Amygdala (tissue), 56 donors: ENCODE measurements at places on chromosomes 2 and 18.

DNA sequence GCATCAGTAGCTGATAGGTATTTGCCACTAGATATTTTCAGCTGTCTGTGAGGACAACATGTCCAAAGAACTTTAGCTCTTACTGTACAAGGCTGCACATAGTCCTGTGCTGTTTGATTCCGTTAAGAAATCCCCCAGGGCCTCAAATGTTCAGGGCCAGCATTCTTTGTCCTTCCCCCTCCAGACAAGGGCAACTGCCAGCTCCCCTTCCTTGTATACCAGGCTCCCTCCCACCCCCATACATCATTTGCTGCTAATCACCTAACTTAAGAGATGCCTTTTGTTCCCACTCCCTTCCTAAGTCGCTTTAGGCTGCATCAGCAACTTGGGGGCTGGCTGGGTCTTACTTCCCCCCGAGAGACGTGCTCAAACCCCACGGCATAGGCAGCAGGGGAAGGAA is 138.7 kb downstream of the CDH20 start:
- DNase-seq, result no peak

DNA sequence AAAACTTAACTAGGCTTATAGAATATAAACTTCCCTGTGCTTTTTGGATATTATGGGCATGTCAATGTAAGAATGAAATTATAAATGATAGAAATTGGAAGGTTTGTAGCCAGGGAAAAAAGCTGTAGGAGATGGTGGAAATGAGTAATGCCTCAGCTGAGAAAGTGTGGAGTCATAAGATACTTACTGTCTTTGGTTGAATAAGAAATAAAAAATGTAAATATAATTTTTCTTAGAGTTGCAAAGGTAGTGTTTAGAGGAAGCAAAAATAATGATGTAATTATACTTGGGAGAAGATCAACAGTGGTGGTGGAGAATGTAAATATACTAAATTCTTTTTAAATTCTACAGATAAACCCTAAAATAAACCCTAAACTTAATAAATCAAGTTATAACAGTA is 26.2 kb upstream of the RND3 start:
- DNase-seq, result no peak

DNA sequence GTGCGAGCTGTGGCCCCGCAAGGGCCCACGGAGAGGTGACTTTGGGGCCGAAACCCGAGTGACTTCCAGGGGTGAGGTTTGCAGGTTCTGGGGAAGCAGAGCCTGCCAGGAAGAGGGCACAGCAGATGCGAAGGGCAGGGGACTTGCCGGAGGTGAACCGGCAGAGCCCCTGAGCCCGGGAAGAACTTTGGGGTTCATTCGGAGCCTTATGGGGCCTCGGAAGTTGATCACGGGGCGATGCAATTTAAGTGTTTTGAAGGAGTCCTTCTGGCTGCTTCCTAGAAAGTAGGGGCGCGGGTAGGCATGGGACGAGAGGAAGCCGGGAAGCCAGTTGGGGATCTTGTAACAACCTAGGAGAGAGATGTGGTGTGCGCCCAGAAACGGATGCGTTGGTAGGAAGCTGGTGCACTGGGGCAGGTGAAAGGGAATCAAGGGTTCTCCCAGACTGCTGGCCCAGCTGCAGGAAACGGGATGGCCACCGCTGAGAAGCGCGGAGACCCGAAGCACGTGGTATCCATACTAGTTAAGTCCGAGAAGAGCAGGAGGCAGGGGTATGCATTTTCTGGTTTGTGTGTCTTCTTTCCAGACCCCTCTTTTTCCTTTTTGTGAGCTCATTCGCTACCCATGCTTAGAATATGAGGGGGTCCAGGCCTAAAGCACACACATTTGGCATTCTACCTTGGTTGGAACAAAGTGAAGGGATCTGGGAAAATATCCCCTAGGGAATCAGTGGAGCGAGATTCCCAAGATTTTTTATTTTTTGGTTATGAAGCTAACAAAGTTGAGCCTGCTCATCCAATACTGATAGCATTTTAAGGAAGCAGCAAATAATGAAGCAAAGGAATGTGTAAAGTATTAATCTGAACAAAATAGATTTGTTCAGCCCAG is 758 bp downstream of the SCLY start:
- DNase-seq, result no peak

DNA sequence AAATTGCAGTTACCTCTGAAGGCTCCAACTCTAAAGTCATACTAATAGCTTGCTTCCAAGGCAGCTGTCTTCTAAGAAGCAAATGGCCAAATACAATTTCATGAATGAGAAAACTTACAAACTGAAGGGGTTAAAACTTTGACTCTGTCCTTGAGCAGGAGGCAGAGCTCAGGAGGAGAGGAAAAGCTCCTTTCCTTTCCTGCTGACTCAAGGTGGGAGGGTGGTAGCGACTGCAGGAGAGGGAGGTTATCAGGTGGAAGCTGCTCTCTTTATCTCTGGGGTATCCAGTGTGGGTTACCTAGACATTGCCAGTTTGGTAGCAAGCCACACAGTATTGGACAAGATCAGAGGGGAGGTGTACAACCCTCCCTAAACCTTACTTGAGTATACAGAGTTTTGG is 2.7 kb upstream of the EFEMP1 start:
- no peak for DNase-seq

DNA sequence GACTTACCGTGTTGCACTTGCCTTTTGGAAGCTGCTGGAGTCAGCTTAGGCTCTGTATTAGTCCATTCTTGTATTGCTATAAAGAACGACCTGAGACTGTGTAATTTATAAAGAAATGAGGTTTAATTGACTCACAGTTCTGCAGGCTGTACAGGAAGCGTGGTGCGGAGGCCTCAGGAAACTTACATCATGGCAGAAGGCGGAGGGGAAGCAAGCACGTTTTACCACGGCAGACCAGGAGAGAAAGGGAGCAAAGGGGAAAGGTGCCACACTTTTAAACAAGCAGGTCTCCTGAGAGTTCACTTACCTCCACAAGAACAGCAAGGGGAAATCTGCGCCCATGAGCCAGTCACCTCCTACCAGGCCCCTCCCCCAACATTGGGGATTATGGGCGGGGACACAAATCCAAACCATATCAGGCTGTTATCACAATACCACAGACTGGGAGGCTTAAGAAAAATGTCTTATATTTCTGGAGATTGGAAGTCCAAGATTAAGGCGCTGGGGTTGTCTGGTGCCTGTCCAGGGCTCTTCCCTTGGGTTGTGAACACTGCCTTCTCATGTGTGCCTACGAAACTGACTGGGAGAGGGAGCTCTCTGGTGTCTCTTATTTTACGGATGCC is 3.6 kb upstream of the D2HGDH start:
- no peak for DNase-seq

- DNase-seq, result no peak
Measured at GRCh38 chr18:64233851-64234250, 85.0 kb upstream of the LINC00305 start.

DNA sequence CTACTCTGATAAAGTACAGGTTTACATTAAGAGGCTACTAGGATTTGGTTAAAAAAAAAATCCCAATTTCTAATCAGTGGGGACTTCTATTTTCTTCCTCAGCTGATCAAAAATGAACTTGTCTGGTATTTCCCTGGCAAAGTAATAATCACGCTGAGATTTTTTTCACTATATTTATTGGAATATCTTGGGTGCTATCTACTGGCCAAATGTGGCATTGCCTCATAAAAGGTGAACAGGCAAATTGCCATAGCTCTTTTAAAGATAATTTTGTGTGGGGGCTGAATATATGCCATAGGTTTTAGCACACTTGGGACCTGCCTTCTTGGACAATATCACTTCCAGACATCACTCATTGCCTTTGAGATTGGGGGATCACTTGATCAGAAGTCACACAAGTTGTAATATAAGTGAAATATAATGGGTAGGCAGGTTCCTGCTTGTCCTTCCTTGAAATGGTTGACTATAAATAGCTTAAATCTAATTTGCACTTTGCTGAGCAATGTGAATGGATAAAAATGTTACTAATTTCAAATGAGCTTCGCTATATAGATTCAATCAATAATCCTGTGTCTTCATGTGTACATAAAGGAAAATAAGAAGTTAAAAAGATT is 7.0 kb upstream of the NXPH2 start:
- no peak for DNase-seq

- no peak for DNase-seq
Measured at GRCh38 chr18:42187611-42188380, 232.8 kb downstream of the PIK3C3 start.

DNA sequence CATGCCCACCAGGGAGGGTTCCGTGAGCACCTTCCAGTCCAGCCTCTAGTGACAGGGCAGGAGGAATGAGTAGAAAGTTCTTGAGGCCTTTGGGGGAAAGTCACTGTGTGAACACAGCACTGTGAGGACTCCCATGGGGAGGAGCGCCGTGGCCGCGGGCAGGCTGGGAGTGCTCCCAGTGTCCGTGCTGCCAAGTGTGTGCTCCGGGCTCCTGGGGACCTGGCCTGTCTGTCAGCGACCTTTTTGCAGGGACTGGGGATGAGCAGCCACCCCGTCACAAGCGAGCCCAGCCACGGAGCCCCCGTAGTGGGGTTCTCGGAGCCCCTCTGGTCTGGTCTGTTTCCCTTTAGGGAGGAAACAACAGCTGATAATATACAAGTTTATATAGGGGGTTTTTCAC is 36.8 kb downstream of the PDIA6 start:
- no peak for DNase-seq

- DNase-seq, result no peak
Measured at GRCh38 chr2:189285962-189286645, 106.5 kb upstream of the COL5A2 start.

DNA sequence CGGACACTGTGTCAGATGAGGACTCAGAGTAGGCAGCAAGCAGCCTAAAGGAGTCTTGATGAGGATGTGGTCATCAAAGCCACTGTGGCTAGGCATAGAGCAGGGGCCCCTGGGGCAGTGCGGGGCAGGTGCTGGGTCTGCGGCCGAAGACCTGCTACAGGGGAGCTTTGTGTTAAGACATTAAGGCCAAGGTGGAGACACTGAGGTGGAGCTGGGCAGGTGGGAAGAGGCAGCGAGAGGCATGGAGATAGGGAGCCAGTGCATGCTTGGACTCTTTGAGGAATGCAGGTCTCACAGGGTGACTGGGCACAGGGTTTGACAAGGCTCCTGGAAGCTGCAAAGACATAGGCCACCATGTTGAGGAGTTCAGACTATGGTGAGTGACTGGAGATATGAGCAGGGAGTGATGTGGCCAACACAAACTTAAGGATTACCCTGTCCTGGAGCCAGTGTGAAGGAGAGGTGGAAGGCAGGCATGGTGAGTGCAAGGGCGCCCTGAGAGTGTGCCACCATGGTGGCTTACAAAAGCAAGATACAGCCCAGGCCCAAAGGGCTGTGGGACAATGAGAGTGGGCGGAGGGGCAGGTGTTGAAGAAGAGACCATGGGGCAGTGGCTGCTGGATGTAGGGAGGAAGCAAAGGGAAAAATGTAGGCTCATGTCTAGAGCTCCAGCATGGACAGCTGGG is 450.9 kb upstream of the HS6ST1 start:
- no peak for DNase-seq

- DNase-seq, result no peak
Measured at GRCh38 chr2:69559442-69560146, 83.9 kb downstream of the AAK1 start.

DNA sequence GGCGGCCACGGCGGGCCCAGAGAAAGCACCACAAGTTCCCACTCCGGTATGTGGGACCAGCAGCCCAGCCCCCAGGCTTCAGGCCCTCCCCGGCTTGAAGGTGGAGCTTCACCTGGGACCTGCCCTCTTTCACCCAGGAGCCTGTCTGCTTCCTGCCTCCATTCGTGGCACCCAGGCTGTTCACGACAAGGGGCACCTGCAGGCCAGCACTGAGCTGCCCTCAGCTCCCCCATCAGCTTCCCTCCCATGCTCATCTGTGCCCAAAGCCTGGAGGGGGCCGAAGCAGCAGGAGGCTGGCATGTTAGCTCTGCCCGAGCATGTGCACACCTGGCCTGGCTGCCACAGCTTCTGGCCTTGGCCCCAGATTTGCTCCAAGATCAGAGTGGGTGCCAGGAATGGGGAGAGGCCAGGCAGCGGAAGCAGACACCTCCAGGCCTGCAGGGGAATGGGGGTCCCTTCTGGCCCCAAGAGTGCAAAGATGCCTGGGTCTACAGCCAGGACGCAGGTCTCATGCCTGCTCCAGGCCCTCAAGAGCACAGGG is 312.4 kb upstream of the SYT4 start:
- no peak for DNase-seq

GRCh38 chr2:237574467-237574866 is 8.1 kb downstream of the PRLH start:
- DNase-seq, result no peak

DNA sequence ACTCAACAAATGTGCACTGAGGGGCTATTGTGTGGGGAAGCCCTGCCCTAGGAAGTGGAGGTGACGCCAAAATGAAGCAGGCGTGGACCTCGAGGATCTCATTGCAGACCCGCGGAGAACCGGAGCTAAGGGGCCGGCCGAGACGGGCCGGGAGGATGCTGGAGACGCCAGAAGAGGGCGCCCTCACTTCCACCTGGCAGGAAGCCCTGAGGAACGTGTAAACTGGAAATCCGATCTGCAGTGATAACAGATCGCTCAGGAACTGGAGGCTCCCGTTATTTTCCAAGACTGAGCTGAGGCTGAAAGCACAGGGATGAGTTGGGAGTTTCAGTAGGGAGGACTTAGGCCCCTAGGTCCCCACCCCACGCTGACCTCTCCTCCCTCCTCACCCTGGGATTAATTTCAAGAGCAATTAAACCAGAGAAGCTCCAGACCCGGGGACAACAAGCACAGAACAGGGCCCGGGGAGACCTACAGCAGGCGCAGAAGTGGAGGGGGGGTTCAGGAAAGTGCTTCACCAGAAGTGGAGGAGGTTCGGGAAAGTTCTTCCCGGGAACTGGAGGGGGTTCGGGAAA is 7.7 kb upstream of the COL6A3 start:
- DNase-seq, result no peak

GRCh38 chr18:27843783-27844777 is 332.9 kb downstream of the CDH2 start:
- no peak for DNase-seq

DNA sequence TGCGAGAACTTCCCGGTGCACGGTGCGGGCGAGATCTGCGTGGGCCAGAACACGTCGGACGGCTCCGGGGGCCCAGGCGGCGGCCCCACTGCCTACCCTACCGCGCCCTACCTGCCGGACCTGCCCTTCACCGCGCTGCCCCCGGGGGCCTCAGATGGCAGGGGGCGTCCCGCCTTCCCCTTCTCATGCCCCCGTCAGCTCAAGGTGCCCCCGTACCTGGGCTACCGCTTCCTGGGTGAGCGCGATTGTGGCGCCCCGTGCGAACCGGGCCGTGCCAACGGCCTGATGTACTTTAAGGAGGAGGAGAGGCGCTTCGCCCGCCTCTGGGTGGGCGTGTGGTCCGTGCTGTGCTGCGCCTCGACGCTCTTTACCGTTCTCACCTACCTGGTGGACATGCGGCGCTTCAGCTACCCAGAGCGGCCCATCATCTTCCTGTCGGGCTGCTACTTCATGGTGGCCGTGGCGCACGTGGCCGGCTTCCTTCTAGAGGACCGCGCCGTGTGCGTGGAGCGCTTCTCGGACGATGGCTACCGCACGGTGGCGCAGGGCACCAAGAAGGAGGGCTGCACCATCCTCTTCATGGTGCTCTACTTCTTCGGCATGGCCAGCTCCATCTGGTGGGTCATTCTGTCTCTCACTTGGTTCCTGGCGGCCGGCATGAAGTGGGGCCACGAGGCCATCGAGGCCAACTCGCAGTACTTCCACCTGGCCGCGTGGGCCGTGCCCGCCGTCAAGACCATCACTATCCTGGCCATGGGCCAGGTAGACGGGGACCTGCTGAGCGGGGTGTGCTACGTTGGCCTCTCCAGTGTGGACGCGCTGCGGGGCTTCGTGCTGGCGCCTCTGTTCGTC is 1.7 kb downstream of the FZD7 start:
- no peak for DNase-seq

GRCh38 chr18:3923750-3924149 is 473.8 kb downstream of the TGIF1 start:
- no peak for DNase-seq

GRCh38 chr2:176039375-176039774 is 37.3 kb upstream of the LNPK start:
- no peak for DNase-seq
